8988T (cell line): ENCODE measurements at places on chromosomes 1 and 21.

- no peak for DNase-seq
Observed at GRCh38 chr1:245086389-245086969, 68.3 kb upstream of the KIF26B start.

DNA sequence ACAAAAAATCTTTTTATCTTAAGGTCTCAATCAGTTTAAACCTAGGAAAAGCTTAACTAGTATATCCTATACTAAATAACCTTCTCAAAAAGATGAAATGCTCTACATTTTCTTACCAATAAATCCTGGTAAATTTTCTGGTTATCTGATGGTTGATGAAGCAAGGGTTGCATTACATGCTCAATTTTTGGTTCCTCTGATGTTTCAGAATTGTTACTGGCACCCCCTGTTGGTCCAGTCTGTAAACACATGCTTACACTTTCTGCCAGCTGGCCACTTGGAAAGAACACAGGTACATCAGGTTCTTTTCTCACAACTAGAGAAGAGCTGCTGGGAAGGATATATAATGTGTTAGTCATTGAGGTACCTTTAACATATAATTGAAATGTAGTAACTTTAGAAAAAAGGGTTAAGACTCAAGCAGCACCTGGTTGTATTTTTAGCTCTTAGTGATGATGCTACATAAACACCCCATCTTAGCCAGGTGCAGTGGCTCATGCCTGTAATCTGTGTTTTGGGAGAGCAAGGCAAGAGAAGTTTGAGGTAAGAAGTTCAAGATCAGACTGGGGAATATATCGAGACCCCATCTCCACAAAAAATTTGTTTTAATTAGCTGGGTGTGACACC lies 30.9 kb upstream of the TAL1 start:
- DNase-seq, result no peak

- no peak for DNase-seq
Observed at GRCh38 chr1:230002164-230002803, 64.8 kb upstream of the GALNT2 start.

DNA sequence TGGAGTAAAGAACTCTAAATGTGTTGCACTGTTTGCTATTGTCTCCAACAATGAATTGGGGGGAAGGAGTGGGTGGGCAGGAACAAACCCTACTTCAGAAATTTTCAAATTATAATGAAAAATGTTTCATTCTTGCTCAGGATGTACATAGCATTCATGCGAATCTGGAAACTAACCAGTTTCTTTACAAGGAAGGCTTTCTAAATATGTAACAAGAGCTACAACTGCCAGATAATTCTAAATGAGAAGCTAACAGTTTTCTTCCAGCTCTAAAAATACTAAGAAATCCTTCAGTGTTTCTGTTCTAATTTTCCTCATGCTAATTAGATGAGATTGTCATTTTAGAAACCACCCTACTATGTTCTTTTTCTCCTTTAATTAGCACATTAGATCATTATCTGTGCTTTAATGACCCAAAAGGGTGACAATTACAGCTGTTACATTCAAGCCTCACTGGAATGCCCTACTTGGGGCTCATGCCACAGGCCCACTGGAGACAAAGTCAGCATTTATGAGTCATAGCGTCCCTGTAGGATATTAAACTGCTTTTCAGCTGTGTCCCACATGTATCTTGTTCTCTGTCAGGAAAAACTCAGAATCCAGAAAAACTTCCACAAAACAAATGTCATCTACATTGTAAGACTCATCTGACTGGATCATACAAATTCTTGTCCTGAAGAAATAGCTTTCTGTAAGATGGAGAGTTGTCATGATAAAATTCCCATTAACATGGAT lies 804.6 kb upstream of the CXADR start:
- DNase-seq, result no peak

DNA sequence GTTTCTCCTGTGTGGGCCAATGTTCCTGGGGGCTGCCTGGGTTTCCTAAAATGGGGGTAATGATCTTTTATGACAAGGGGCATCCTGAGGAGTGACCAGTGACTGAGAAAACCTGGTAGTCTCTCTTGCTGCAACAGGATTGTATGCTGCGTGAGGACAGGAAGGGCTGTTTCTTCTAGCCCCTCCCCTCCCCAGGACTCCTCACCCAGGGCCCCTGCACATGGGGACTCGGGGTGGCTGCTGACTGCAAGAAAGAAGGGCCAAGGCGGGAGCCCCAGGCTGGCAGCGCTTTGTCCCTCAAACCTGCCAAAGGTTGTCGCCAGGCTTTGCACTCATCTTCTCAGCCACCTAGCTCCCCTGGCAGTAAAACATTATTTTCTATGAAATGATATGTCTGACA lies 442.4 kb downstream of the CAMTA1 start:
- DNase-seq, result no peak

- DNase-seq, result no peak
Observed at GRCh38 chr1:202349206-202349928, 868 bp downstream of the PPP1R12B start.

DNA sequence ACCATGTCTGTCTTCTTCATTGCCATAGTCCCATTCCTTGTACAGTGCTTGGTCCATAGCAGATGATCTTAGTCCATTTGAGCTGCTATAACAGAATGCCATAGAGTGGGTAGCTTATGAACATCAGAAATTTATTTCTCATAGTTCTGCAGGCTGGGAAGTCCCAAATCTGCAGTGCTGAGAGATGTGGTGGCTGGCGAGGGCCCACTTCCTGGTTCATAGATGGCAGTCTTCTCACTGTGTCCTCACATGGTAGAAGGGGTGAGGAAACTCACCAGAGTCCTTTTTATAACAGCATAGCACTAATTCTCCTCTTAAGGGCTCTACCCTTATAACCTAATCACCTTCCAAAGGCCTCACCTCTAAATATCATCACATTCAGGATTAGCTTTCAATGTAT lies 23.1 kb upstream of the RAP1A start:
- DNase-seq, result no peak

- DNase-seq, result no peak
Observed at GRCh38 chr1:215084621-215085020, 2.1 kb downstream of the KCNK2 start.

GRCh38 chr1:205577874-205578658 lies 53.7 kb downstream of the ELK4 start:
- DNase-seq, result no peak

DNA sequence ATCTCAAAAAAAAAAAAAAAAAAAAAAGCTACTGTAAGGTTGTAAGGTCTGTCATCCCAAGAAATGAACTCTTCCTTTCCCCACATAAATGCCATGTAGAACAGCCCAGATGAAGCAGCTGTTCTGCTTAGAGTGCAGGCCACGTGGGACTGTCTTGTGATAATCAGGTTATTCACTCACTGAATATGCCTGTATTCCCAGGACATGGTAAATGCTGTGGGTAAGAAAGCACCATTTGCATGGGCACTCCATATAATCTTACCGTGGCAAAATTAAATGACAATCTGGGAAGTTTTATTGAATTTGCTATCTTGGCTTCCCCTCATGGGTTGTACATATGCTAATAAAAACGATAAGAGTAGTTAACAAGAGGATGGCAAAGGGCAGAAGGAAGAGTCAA lies 13.8 kb downstream of the RGS5 start:
- no peak for DNase-seq
